ENCODE measurements at places on chromosomes 5 and 9.

DNA sequence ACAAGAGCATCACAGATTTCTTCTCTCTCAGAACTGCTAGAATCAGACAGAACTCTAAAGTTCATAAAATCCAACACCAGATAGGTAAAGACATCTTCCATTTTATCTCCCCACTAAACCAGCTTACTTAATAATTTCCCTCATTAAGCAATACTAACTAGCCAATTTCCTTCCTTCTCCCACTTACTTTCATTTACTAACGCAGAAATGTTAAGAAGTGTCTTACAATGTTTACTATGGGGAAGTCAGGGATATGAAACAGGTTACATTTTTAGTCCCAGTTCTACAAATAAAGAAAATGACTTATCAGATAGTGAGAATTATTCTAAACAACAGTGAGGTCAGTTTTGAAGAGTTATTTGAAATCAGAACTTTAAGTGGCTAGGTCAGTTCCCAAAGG is 236.5 kb downstream of the FBXL17 start:
- DNase-seq, result no peak

DNA sequence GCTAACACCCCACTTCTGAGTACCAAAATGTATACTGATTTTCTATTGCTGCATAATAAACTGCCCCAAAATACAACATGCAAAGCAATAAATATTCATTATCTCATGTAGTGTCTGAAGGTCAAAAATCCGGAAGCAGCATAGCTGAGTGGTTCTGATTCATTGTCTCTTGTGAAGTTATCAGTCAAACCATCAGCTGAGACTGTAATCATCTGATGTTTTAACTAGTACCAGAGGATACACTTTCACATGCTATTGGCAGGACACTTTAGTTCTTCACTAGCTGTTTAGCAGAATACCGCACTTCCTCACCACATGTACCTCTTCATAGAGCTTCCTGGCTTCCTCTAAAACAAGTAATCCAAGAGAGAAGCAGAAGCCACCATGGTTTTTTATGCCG is 12.7 kb upstream of the TMEM161B start:
- no peak for DNase-seq

- no peak for DNase-seq
These were observed 22.3 kb upstream of the GABRP start for GRCh38 chr5:170761048-170761707.

DNA sequence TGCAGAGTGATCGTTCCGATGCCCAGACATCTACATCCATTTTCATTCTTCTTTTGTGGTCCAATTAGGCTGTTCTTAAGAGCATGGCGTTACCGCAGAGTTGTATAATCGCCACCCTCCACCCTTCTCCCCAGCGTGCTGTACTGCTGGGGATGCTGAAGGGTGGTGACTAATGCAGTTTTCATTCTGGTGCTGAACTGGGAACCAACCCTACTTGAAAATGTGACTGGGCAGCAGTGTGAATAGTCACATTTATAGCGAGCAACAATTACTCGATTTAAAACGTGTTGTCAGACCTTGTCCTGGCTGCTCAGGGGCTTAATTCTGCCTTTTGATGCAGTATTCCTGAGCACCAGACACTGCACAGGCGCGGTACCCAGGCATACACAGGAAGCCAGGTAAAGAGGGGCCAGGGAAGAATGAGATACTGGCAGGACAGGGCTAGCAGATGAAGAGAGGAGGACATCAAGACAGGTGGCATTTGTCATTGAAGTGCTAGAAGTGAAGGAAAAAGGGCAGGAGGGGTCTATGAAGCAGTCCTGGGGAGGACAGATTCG is 719 bp upstream of the ISCA1 start:
- DNase-seq, result peak; percentile 95

DNA sequence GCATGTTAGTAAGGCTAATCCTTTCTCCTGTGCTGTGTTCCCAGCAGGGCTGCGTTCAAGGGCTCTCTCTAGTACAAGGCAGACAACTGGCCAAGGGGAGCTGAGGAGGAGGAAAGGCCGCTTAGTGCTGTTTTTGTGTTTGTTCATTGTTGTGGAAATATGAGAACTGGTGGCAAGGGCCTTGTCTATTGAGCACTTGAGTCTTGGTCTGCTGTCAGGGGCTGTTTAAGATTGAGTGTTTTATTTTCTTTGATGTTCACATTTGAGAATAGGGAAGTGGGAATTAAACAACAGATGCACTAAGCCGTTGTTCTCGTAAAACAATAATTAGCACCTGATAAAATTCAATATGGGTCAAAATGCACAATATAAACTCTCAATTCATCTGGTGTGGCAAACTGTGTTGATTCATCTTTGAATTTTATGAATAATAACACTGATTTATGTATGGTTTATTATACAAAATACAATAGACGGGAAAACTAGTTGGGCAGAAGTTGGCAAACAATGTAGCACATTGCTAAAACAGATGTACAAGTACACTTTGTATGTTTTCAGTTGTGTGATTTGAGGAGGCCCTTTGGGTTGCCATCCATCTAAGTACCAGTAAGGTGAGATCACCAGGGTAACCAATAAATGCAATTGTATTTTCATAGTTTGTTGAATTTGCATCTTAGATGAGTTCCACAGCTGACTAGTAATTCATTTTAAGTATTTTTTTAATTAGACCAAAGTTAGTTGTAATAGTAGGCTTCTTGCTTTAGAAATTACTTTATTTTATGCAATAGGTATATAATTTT is 97.6 kb upstream of the GRHPR start:
- peak; percentile 9 for DNase-seq
